NCI-H1417 (cell line): ENCODE measurements at places on chromosomes 4 and X.

DNA sequence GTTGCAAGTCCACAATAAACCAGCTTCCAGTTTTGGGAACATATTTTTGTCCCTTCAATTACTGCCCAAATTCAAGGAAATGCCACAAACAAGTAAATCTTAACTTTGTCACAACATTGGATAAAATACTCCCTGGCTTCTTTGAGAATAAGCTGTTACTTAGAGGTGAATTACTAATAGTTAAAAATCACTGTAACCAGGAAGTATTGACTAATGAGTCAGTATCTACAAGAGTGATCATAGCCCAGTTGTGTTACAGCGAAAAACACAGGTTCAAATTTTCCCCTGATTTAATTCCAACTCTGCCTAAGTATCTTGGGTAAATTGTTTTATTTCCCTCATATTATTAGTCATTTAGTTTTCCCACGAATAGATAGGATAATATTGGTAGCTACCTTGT is 291.2 kb upstream of the PPARGC1A start:
- no peak for DNase-seq

DNA sequence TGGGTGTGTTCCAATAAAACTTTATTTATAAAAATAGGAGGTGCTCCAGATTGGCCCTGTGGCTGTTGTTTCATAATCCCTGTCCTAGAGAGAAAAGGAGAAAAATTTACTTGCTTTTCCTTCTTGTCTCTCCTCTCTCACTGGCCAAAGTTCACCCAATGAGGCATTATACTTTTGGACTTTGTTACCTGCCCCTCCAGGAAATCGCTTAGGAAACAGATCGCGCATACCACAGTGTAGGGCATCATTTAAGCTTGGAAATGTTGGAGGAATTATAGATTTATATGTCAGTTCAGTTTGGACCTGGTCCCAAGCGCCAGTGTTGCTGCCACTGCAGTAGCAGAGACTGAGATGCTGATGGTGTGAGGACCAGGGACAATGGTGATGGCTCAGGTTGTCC is 337.6 kb upstream of the NR3C2 start:
- DNase-seq, result no peak

DNA sequence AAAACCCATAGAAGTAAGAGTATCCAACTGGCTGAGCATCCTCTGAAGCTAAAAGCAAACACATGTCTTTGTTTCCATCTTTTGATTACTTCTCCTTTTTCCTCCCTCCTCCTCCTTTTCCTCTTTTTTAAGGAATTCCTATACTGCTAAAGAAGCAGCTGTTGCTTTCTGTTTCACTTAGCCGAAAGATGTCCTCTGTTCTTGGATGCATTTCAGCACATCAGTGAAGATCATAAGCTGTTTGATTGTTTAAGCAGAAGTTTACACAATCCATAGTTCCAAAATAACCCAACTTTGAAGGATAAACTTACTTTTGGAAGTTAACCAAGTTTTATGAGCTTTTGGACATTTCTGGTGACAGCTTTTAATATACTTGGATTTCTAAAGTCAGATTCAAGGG is 55.1 kb upstream of the TNIP3 start:
- DNase-seq, result no peak

- DNase-seq, result no peak
These were observed 30.8 kb downstream of the RBBP7 start for GRCh38 chrX:16839219-16839851.

DNA sequence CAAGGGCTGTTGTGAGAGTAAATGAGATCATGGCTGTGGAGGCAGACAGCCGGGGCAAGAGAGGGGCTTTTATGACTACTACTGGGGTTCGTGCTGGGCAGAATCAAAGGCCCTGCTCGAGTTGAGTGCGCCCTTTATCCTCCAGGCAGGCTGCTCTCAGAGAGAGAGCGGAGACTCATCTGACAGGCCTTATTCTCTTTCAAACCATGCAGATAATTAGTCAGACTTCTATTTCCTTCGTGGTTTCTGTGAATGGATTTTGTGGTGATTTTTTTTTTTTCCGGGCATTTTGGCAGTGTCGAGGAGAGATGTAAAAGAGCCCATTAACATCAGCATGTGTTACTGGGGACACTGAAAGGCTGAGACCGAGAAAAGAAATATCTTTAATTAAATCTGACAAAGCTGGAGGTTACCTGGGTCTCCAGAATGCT is 73.6 kb downstream of the MED28 start:
- no peak for DNase-seq
